NCI-H226 (cell line): ENCODE measurements at places on chromosomes 13 and 19.
A peak's percentile ranks its signal among the peaks of the same experiment; 100 is the strongest.

GRCh38 chr13:110638814-110639806 lies 23.8 kb downstream of the NAXD start:
- DNase-seq: no peak

GRCh38 chr19:10908380-10908960 lies 20.0 kb downstream of the YIPF2 start:
- no peak for DNase-seq

GRCh38 chr13:77062097-77062496 lies 35.1 kb upstream of the FBXL3 start:
- no peak for DNase-seq

DNA sequence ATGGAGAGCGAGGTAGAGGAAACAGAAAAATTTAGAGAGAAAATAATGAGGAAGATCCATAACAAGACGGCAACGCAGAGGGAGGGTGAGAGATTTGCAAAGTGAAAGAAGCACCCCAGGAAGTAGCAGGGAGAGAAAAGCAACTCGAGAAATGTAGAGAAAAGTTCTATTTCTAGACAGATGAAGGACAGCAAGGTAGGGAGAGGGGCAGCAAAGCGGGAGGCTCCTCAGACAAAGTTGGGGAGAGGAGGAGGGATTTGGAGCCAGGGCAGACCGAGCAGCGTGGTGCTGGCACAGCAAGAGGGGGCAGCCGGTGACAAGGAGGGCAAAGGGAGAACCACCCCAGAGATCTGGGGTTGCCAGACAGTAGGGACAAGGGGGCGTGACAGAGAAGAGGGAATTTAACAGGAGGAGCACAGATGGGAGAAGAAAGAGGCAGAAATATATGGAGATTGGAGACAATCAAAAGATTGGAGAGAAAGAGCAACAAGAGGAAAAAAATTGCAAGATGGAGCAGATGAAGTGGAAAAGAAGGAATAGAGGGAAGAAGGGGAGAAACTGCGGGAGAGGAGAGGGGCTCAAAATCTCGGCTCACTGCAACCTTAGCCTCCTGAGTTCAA lies 989 bp downstream of the ZNF766 start:
- no peak for DNase-seq

DNA sequence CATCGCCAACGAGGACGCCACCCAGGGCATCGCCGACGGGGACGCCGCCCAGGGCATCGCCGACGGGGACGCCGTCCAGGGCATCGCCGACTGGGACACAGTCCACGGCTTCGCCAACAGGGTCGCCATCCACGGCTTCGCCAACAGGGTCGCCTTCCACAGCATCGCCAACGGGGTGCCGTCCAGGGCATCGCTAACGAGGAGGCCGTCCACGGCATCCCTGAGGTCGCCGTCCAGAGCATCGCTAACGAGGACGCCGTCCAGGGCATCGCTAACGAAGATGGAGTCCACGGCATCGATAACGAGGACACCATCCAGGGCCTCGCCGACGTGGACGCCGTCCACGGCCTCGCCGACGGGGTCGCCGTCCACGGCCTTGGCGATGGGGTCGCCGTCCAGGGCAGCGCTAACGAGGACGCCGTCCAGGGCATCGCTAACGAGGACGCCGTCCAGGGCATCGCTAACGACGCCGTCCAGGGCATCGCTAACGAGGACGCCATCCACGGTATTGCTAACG lies 947.8 kb downstream of the TUBA3C start:
- DNase-seq: no peak

DNA sequence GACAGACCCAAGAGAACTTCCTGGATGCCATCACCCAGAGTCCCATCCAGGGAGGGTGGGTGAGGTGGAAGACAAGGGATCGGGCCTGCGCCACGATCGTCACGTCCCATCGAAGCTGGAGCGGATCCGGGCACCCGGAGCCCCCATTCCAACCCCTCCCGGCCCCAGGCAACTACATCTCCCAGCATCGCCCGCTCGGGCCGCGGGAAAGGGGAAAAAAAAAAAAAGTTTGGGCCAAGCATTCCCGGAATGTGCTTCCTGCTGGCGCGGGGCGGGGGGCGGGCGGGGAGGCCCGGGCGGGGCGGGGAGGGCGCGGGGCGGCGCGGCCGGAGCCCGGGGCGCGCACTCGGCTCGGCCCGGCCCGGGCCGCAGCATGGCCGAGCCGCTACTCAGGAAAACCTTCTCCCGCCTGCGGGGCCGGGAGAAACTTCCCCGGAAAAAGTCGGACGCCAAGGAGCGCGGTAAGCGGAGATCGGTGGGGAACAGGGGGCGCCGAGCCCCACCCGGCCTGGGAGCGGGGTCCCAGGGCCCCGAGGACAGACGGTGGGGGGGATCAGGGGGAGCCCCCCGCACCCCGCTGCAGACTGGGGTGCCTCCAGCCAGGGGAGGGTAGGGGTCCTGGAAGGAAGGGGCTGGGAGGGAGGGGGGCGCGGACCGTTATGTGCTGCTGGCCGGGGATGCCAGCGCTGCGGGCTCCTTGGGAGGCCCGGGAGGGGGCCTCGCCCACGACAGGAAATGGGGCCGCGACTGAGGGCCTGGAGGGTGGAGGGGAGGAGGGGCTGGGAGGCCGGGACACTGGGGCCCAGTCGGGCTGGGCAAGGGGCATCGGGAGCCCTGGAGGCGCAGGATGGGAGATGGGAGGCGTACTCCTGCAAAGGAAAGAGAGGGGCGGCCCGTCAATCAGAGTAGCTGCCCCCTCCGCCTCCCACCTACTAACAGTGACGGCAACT lies at the start of gene SYDE1:
SYDE1 (plus strand) TSS at position 341 of the 950 bp plus-strand sequence; CDS start at position 374, 33 bp downstream.
- DNase-seq: peak; percentile 57

DNA sequence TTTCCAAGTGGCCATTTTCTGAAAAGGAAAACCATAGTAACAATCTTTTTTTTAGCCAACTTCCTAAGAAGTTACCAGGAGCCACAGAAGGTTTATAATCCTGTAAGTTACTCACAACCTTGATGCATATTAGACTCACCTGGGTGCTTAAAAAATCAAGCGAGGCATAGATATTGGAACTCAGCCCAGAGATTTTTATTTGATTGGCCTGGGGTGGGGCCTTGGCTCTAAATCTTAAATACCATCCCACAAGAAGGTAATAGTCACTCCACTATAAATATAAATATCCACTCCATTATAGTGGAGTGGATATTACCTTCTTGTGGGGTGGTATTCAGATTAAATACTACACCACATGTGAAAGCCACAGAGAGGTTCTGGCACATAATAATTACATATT lies 429.6 kb downstream of the RFC3 start:
- no peak for DNase-seq

DNA sequence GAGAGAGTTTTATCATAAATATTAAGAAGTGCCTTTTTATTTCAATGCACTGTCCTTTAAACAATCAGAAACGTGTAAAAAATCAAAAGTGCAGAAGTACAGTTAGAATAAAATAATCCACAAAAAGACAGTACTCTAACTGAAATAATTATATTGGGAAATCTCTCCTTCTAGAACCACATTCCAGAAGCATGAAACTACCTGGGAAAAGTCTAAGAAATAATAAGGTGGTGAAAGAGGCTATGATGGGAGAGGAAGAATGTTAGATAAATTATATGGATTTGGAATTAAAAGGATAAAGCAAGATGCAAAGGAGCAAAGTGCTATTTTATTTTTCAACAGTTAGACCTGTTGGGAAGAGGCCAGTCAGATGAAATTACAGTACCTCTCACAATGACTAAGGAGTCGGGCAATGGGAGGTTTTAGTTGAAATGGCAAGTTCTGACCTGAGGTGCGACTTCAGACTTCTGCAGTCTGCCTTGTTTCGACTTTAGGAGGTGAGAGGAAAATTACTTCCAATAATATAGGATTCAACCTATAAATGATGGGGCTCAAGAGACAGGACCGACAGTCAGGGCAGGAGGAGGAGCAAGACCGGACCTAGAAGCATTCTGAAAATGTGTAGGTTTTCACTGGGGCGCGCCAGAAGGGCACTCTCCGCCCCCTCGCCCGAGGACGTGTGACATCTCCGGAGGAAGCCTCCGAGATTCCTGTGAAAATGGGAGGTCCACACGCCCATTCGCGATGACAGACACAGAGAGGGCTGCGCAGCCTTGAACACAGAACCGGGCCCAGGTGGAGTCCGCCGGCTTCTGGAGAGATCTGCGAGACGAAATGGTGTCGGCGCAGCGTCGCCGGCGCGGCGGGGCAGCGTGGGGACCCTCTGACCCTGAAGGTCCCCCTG lies 717 bp downstream of the SPRYD7 start:
- DNase-seq: peak; percentile 77

- DNase-seq: no peak
Measured at GRCh38 chr13:19713186-19713965, 69.4 kb downstream of the PSPC1 start.

DNA sequence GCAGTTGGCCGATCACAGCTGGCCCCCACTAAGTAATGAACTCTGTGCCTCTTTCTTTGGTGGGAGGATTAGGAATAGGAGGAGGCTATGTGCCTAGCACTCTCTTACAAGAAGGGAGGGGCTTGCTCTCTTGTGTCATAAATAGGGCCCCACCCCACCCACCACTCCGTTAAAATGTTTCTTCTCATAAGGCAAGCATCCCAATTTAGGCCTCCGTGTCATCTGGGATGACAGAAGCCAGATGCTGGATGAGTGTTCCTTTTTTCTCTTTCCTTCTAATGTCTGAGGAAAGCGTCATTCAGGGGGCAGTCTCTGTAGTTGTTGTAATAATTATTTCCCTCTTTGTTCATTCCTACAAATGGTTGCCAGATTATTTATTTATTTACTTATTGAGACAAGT lies at the start of gene LIPE:
LIPE (minus strand) TSS at position 76 of the 400 bp plus-strand sequence. CDS start 239 bp downstream, outside the sequence.
- DNase-seq: no peak

- DNase-seq: no peak
Measured at GRCh38 chr19:40157059-40157458, 34.2 kb upstream of the MAP3K10 start.

GRCh38 chr19:51129716-51130115 lies 5.0 kb downstream of the SIGLEC9 start:
- DNase-seq: no peak

- DNase-seq: no peak
Measured at GRCh38 chr13:35136585-35136984, 194.5 kb downstream of the NBEA start.

- DNase-seq: peak; percentile 4
Measured at GRCh38 chr13:104641309-104641708, 1575.1 kb upstream of the SLC10A2 start.

DNA sequence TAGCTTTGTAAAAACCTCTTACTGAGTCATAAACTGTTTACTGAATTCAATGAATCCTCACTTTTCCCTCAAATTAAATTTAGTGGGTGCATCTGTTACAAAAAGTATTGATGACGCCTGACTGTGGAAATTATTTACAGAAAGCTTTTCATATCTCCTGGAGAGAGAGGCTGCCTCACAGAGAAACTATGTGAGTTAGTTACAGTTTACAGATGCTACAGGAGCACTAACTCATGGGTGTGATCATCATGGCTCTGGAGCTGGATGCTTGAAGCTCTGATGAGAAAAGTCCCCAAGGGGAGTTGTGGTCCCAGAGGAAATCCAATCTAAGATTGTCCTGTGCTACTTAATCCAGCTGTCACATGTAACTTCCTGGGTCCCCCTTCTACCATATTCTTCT lies 590.8 kb downstream of the LMO7 start:
- DNase-seq: no peak

DNA sequence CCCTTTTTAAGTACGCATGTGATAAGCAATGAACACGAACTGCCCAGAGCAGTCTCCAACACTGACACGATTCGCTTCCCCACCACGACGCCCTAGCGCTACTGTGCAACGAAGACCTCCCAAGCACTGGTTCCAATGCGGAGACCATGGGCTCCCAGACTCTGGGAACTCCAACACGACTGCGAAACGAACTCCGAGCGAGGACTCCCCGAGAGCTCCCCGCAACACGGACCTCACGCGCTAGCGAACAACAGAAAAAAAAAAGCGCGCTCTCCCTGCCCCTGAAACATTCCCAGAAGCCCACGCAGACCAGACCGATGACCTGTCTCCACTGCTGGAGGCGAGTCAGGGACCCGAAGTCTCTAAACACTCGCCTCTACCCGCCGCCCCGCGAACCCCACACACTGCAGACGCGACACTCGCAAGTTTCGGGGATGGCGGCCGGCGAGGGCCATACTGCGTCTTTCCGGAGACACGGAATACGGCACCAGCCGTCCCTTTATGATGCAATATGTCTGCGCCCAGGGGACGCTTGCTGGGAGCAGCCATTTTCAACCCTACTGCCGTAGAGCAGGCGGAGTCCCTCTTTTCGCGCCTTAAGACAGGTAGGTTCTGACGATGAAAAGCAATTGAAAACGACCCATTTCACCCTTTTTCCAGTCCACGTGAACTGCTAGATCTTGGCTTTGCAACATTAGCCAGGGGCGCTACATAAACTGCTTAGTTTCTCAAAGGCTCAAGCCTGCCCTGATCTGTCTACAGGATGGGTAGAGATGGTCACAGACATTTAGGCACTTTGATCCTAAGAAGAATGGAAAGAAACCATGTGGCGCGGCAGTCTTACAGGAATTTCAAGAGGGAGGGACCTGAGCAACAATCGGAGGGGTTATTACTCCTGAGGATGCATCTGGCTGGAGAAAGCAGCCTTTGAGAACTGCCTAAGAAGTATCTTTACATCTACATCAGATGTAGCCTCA lies at the start of gene ZNF577:
ZNF577 (minus strand) TSS at position 430 of the 977 bp plus-strand sequence. CDS start 7,569 bp downstream, outside the sequence.
- no peak for DNase-seq

GRCh38 chr13:44199627-44200207 lies 173.9 kb upstream of the SERP2 start:
- DNase-seq: peak; percentile 37

DNA sequence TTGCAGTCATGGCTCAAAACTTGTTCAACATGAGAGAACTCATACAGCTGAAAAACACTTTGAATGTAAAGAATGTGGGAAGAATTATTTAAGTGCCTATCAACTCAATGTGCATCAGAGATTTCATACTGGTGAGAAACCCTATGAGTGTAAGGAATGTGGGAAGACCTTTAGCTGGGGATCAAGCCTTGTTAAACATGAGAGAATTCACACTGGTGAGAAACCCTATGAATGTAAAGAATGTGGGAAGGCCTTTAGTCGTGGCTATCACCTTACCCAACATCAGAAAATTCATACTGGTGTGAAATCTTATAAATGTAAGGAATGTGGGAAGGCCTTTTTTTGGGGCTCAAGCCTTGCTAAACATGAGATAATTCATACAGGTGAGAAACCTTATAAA lies 20.1 kb downstream of the ZNF283 start:
- DNase-seq: no peak

DNA sequence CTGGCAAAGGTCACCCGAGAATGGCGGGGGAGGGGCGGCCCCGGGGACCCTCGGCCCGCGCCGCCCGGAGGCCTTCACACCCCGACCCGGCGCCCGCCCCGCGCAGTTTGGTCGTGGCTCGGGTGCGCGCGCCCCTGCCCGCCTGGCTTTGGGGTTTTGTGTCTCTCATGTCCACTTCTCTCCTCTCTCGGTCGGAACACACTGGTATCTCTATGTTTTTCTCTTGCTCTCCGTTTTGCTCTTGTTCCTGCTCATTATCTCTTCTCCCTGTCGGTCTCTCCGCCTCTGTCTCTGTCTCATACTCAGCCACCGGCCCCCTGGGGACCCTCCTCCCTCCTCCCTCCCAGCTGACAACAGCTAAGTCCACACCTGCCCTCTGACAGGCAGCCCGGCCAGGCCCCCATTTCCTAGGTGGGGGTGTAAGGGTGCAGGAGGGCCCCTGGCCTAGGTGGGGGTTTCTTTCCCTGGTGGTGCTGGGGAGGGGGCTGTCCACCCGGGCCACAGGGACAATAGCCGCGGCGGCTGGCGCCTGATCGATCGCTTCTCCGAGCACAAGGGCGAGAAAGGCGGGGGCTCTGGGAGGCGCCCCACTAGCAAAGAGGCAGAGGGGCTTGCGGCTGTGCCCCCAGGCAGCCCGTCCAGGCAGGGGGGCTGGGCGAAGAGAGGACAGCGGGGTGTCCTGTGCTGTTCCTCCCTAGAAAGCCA lies 2.3 kb downstream of the ONECUT3 start:
- no peak for DNase-seq
